NCI-H1105 (cell line): ENCODE measurements at places on chromosomes 2 and 18.

DNA sequence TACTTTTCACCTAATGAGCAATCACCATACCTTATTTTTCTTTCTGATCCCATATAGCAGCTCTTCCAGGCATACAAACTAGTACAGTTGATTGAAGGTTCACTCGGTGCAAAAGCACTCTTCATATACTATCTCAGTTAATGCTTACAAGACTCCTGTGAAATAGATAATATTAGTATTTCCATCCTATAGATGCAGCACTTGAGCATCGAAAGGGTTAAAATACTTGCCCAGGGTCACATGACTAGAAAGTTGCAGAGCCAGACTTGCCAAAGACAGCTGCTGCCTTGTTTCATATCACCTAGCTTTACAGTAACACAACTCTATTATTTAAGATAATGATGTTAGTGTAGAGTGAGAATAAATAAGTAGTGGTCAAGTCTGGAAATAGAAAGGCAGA is 466.0 kb upstream of the TNP1 start:
- DNase-seq = peak; percentile 16

DNA sequence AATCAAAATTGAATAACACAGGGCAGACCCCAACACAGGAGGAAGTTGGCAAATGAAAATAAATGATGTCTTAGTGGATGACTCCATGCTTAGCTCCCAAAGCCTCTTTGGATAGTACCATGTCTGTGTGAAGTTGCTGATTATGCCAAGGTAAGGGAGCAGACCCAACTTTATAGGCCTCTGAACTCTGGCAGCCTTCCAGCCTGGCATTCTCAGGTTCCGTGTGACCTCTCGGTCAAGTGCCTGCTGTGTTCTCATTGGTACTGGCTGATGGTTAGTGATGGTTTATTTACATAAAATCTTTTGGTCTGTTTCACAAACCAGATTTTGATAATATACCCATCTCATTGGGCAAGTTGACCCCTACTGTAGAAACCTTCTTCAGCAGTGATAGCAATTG is 112.2 kb upstream of the TTC39C start:
- DNase-seq = peak; percentile 40

GRCh38 chr2:45494275-45494977 is 116.6 kb downstream of the SRBD1 start:
- DNase-seq = peak; percentile 9

DNA sequence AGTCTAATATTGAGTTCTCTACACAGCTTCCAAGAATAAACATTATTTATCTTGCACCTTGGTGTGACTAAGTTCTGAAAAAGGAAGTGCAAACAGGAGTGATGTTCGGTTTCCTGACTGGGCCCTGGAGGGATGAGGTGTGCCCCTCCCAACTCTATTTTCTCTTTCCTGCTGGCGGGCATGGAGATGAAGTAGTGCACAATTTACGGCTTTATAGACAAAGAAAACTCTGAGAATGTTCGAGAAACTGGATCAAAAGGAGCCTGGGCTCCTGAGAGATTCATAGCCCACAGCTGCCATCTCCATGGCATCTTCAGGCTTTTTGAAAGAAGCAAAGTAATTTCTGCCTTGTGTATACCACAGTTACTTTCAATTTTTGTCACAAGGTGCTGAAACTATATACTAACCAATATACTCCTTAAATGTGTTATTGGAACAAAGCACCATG is 22.3 kb downstream of the LRATD1 start:
- DNase-seq = no peak

- DNase-seq = no peak
These were observed 137.0 kb downstream of the MEIS1 start for GRCh38 chr2:66571918-66572317.

- no peak for DNase-seq
These were observed 17.1 kb downstream of the ZFP36L2 start for GRCh38 chr2:43209204-43209717.

DNA sequence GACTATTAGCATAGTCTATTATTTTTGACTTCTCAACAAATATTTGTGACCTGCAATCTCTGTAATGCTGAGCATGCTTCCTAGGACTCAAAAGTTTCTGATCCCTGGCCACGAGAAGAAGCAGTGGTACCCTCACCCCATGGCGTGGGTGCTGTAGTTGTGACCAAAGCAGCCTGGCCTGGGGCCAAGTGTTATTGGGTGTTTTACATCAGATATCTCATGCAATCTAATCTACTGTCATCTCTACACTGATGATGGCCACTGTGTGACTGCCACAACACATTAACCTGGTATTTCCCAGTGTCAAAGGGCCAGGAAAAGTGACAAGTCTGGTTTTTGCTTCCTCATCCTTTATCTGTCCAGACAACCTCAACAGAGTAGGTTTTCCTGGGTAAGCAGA is 80.8 kb upstream of the WIPF1 start:
- DNase-seq = no peak

- no peak for DNase-seq
These were observed 4.6 kb upstream of the DLX1 start for GRCh38 chr2:172080641-172081220.

- DNase-seq = no peak
These were observed 145.9 kb upstream of the COPS8 start for GRCh38 chr2:236939721-236940231.

- no peak for DNase-seq
These were observed 250 bp upstream of the SPEG start for GRCh38 chr2:219434468-219434717.

DNA sequence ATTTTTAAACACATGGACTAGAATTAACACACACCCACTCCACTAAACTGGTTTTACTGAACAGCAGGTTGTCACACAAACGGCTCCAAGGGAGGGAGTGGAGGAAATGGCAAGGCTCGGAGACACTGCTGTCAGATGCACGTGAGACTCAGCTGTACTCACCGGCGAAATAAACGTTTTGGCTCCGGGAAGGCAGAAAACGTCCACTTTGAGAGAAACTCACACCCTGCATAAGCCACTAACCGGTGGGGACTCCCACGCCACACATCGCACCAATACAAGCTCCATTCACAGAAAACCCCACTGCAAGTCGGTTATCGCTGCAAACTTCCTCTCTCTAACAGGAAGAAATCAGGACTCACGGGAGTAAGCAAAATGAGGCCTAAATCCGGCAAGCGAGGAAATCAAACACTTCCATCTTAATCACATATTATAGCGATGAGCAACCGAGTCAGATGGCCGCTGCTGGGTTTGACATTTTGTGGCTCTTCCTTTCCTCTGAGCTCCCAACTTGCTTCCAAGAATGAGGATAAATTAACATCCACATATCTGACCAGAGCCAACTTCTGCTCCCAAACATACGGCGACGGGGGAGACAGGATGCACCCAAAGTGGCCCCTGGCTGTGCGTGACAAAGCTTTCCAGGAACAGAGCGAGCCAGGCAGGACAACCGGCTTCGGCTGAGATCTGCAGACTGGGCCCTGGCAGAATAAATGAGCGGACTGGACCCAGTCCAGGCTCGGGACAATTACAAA is 63.5 kb downstream of the HDAC4 start:
- no peak for DNase-seq

DNA sequence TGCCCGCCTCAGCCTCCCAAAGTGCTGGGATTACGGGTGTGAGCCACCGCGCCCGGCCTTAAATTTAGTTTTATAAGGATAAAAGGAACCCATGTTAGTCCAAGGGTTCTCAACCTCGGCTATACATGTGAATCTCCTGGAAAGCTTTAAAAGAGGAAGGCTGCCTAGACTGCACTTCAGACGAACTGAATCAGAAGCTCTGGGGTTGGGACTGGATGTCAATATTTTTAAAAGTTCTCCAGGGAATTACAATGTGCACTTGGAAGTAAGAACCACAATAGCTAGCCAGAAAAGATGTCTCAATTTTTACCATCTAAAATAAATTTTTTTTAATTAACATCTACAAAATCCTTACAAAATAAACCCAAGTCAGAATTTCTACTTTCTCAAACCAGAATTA is 10.1 kb downstream of the LMAN2L start:
- DNase-seq = no peak

DNA sequence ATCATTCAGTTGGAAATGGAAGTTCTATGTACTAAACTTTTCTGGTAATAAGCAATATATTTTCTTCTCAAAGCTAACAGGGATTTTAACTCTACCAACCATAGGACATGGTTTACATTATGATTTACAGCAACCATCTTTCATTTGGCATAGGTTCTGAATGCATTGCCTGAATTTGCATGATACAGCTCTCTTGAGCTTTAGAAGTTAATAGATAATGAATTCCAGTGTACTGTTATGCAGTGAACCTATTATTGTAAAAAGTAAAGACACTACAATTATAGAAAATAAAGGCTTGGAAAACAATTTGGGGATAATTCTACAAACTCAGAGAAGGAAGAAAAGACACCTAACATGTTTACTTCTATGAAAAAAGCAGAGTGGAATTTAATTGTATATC is 182.0 kb downstream of the GRB14 start:
- no peak for DNase-seq

- DNase-seq = no peak
These were observed 14.7 kb downstream of the FAM228A start for GRCh38 chr2:24189551-24189950.

- no peak for DNase-seq
These were observed 100.6 kb downstream of the LIPG start for GRCh38 chr18:49662506-49662905.

DNA sequence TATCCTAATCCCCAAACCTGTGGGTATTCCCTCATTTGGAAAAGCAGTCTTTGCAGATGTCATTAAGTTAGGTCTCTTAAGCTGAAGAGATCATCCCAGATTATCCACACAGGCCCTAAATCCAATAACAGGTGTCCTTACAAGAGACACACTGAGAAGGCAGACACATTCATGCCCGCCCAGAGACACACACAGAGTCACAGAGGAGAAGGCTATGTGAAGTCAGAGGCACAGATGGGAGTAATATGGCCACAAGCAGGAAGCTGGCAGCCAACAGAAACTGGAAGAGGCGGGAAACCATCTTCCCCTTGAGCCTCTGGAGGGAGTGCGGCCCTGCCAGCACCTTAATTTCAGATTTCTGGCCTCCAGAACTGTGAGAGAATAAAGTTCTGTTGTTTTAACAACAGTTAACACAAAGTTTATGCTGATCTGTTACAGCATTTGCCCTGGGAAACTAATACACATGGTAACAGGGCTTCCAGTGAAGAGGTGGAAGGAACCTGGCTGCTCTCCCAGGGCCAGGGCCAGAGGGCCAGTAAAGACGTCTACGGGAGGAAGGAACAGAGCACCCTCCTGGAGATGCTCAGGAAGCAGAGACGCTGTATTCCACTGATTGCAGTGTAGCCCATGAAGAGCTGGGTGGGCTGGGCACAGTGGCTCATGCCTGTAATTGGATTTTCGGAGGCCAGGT is 217.5 kb downstream of the GLI2 start:
- DNase-seq = no peak

GRCh38 chr18:80109676-80110078 is 615 bp downstream of the ADNP2 start:
- peak; percentile 48 for DNase-seq

GRCh38 chr18:31199190-31199769 is 36.6 kb upstream of the DSC1 start:
- no peak for DNase-seq

DNA sequence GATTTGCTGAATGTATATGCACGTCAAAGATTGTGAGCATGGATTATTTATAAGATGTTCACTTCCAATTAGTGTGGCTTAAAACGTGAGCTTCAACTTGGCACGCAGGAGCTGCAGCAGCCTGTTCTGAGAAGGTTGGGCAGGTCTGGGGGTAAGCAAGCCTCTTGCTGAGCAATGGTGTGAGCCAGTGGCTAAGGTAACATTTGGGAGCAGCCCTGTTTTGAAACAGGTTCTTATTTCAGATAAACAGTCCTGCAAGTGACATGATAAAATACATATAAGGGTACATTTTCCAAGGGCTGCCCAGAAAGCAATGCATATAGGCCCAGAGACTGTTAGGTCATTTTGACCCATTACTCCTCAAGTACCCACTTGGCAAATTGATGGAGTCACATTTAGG is 415.3 kb downstream of the ZNF521 start:
- no peak for DNase-seq

DNA sequence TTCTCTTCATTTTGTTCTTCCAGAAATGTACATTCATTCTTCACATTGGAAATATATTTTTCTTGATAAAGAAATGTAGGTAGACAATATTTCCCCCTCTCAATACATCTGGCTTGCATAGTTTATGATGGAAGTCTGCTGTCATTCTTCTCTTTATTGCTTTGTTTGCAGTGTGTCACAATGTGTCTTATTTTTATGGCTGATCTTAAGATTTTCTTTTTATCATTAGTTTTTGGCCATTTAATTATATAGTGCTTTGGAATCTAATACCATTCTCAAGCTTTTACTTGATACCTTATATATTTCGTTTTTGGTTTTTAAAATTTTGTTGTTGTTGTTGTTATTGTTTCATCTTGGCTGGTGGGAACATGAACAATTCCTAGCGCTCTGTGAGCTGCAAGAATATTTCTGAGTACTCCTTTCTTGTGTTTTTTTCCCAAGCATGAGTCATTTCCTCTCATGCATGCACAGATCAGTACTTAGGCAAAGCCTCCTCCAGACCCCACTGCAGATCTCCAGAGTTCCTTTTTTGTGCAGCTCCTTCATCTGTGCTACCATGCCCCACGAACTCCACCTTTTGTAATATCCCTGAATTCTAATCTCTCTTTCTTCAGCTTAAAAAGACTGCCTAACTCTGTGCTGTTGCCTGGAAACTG is 13.7 kb upstream of the MMADHC start:
- DNase-seq = no peak

DNA sequence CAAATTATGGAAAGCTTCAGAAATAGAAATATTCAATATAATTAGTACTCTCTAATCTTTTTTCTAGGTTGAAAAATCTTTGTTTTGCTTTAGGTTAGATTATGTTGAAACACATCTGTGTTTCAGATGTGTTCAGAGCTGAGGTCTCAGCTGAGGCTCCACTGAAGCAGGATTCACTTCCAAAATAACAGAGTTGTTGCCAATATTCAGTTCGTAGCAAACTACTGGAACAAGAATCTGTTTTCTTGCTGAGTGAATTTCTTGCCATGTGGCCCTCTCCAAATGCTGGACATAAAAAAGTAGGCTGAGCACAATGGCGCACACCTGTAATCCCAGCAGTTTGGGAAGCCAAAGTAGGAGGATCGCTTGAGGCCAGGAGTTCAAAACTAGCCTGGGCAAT is 8.7 kb downstream of the PHOSPHO2 start:
- DNase-seq = no peak

GRCh38 chr18:35624146-35624545 is 42.6 kb downstream of the GALNT1 start:
- no peak for DNase-seq

DNA sequence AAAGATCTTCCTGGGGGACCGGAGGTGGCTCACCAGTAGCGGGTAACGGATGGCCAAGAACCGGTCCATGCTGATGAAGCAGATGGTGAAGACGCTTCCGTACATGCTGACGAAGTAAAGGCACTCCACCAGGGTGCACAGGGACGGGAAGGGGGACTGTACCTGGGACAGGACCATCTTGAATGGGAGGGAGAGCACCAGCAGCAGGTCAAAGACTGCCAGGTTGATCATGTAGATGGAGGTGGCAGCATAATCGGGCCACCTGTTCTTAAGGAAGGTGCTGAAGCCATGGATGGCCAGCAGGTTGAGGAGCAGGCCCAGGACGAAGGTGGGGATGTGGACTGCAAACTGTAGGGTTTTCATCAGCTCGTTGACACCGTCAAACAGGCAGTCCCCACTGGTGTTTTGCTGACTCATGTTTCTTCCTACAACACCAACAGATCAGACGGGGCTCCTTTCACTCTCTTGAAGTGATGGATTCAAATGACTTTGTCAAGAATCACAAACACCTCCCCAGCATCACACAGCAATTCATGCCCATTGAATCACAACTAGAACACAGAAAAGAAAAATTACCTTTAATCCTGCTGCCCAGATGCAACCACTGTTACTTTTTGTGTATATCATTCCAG is 14.4 kb downstream of the GPR55 start:
- DNase-seq = no peak
